ENCODE measurements at places on chromosomes 16 and 17.
A peak's percentile ranks its signal among the peaks of the same experiment; 100 is the strongest.

DNA sequence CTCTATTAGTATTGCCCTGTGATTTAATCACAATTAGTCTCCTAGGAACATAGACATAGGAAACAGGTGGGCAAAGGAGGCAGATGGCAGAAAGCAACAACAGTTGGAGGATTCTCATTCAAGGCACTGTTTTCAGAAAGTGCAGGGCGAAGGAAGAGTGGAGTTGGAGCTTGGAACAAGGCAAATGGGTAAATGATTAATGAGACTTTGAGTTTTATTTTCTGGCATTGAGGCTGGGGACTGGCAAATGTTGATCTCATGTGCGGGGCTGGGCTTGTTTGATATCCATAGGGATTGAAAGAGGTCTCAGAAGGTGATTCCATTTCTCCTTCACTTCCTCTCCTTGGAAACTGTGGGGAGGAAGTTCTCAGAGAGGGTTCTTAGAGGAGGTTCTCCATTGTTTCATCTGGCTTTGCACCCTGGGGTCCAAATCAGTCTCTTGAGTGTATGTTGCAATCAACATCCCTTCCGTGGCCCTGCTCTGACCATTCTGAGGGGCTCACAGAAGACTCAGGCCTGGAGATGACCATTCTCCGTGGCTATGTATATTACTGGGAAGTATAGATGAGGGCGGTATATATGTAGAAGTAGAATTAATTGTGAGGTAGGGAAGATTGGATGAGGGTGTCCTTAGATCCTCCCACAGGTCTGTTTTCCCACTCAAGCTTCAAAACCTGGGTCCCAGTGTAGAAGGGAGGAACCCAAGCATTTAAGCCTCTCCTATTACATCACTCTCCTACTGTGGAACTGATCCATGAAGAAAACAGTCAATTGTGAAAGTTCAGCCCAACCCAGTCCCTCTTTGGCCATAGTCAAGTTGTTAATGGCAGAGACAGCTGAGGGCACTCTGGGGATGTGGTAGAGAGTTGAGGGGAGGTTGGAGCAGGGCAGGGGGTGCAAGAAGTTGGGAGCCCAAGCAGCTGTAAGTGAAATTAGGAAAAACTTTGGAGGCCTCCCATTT, 36.5 kb upstream of the SRSF1 start:
- no peak for DNase-seq

GRCh38 chr17:82080048-82080788, 14.6 kb upstream of the DUS1L start:
- no peak for DNase-seq

- DNase-seq, result no peak
Measured at GRCh38 chr17:31605761-31606160, 214.3 kb downstream of the RAB11FIP4 start.

DNA sequence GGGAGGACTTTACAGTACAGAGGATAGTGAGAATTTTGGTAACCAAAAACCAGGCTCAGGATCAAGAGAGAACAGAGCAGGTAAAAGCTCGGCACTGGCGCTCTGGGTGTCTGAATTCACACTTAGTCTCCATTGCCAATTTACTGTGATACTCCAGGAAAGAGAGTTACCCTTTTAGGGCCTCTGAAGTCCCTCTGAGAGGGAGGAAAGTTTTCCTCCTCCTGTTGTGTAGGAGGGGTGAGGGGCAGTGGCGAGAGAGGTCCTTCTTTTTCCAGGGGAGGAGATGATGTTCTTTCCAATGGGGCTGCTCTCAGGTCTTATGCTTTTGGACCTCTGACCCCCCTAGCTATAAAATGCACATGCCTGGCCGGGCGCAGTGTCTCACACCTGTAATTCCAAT, 5.4 kb upstream of the TNS4 start:
- no peak for DNase-seq

GRCh38 chr16:56833243-56833970, 31.6 kb upstream of the SLC12A3 start:
- DNase-seq, result no peak

- no peak for DNase-seq
Measured at GRCh38 chr17:64277831-64278562, 14.9 kb upstream of the TEX2 start.

GRCh38 chr17:78365561-78366108, 5.8 kb upstream of the SOCS3 start:
- no peak for DNase-seq

GRCh38 chr17:49361129-49361901, 735 bp downstream of the ZNF652 start:
- DNase-seq, result peak; percentile 70
